ENCODE measurements at places on chromosomes 16 and 17.

DNA sequence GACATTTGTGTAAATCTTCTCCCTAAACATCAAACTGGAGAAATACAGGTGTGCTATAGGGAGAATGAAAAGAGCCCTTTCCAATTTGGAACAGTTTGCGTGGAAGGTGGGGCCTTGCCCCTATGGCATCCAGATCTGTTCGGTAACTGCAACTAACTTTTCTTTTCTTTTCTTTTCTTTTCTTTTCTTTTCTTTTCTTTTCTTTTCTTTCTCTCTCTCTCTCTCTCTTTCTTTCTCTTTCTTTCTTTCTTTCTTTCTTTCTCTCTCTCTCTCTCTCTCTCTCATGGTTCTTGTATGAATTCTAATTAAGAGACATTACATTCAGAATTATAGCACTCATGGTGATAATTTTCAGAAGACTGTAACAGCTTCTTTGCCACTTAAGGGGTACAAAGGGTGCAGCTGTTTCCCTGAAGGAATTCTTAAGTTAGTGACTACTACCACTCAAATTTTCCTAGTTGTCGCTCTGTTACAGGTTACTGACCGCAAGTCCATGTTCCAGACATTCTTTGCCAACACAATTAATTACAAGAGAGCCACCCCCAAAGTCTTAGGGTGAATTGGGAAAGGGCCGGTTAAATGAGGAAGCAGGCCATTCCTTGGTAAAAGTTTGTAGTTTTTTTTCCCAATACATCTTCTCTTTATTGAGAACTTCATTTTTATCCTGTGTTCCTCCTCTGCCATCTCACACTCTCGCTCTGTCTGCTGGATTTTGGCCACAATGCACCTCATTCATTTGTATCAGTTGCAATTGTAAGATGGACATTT is 69.8 kb downstream of the KSR1 start:
- no peak for DNase-seq

DNA sequence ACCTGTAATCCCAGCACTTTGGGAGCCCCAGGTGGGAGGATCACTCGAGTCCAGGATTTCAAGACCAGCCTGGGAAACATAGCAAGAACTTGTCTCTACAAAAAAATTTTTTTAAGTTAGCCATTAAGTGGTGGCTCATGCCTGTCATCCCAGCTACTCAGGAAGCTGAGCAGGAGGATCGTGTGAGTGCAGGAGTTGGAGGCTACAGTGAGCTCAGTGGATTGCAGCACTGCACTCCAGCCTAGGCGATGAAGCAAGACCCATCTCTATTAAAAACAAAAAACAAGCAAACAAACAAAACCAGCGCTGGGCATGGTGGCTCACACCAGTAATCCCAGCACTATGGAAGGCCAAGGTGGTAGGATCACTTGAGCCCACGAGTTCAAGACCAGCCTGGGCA is 38.0 kb downstream of the HEATR3 start:
- no peak for DNase-seq

- no peak for DNase-seq
These were observed 2.7 kb upstream of the CEMP1 start for GRCh38 chr16:2533912-2534311.

DNA sequence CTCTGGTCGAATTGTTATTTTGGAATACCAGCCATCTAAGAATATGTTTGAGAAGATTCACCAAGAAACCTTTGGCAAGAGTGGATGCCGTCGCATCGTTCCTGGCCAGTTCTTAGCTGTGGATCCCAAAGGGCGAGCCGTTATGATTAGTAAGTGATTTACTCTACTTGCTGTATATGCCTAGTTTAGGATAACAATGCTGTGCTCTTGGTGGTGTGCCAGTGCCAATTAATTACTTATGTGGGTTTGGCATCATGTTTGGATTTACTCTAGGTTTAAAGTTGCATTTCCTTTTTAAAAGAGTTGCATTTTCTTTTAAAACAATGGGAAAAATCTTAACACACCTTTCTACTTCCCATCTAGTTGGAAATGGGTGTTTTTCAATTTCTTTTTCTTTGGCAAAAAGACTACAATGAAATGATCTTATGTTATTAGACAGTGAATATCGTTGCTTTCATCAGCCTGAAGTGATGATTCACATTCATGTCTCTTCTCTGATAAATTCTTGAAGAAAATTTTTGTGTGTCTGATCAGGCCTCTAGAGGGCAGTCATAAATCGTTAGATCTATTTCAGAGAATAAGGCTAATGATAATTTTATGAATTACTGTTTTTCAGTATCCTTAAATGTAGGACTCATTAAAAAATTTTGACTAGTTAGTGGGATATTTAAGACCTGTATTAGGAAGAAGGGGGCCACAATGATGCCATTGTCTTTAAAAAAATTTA is 5.6 kb downstream of the SF3B3 start:
- peak; percentile 46 for DNase-seq

DNA sequence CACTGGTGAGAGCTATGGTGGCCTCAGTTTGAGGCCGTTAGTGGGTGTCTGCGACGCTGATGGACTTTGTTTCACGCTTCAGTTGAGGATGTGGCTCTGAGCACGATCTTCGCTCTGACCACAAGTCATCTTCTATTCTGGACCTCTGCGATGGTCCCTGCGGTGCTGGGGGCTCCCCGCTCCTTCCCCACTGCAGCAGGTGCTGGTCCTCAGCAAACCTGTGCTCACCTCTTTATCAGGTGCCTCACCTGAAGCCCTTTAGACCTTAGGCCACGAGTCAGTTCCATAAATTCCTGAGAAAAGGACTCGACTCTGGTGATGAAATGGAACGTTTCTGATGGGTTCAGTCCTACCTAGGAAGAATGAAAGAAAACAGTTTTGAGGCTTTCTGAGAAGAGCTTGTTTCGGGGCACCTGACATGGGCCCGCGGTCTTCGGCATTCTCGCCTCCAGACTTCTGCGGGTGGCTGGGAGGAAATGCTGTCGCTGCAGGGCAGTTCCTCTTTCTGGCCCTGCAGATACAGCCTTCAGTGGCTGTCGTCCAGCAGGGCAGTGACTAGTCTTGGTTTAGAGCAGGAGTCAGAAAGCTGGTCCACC is 4.7 kb downstream of the KCTD5 start:
- DNase-seq = no peak

DNA sequence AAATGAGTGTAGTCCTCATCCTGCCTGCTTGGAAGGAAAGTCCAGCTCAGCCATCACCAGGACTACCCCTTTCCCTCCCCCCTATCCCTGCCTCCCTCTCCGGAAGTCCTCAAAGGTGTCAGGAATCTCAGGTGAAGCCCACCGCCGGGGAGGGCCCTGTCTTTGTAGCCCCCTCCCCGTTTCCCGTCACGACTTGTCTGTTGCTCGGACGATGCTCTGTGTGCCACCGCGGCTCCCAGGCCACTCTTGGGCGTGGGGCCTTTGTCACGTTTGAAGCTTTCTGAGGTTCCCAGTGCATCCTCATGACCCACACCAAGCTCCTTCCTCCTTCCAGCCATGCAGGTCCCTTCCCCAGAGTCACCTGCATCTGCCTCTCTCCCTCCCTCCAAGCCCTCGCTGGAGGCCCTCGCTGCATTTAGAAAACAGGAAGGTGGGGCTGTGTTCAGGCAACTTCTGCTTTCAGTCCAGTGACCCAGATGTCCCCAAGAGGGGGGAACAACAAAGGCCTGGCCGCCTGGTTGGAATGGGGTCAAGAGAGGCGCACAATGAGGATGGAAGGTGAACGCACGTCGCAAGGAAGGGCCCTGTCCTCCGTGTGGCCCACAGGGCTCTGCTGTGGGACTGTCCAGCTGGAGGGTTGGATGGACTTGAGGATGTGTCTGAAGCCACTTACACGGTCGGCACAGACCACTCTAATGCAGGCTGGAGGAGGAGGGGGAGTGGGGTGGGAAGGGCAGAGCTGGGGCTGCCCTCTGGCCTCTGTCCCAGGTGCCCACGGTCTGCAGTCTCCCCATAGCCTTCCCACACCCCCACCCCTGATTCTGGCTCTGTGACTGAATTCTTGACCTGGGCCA is 59.9 kb downstream of the OR1D5 start:
- no peak for DNase-seq

DNA sequence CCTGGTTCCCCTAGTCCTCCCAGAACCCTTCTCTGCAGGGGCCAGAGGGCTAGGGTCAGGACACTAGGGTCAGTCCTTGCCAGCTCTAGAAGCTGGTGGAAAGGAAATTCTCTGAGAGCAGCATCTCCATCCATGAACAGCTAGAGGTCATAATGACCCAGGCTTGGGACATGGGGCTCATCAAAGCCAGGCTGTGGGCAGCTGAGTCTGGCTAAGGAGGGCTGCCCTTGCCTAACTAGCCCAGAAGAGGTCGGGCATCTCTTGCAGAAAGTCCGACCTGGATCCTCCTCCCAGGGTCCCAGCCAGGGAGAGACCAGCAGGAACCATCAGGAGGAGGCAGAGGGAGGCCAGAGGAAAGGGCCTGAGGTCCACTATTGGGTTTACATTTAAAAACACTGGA is 4.3 kb downstream of the MPO start:
- DNase-seq = no peak

DNA sequence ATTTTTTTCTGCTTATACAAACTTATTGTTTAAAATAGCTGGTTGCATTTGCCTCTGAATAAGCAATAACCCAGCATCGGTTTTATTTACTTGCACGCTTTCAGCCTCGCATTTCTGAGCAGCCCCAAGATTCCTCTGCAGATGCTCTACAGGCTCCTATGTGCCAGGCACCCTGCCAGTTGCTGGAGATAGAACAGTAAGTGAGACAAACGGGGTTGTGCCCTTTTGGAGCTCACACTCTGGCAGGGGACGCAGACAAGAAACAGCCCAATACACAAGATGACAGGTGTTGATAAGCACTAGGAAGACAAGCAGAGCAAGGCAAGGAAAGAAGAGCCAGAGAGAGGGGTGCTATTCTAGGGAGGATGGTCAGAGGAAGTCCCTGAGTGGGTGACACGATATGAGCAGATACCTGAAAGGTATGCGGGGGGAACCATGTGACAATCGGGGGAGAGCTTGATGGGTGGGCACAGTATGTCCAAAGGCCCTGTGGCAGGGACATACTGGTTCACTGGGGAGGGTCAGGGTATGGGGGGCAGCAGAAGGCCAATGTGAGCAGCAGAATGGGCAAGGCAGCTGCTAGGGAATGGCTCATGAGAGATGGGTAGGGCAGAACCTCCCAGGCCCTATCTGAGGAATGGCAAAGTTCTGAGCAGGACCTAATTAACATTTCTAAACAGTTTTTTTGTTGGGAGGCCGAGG is 18.7 kb upstream of the ADORA2B start:
- no peak for DNase-seq

DNA sequence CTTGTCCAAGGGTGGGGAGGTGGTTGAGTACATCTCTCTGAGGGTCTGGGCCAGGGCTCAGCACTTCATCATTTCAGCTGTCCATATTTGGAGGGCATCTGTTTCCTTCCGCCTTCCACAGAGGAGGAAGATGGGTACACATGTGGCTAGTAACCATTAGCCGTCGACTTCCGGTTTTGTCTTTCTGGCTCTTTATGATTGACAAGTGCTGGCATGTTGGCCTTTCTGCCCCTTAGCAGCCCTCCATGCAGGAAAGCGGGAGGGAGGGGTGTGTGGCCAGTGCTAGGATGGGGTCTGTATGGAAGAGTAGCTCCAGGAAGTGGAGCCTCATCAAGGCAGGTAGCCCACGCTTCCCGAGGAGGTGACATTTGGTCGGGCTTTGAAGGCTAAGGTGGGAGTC is 69.6 kb downstream of the RAI1 start:
- DNase-seq = no peak

- no peak for DNase-seq
These were observed at the start of gene NKD1 for GRCh38 chr16:50548125-50548908. Gene NKD1 (plus strand): TSS chr16:50548396. CDS start chr16:50548554, 158 bp downstream.

DNA sequence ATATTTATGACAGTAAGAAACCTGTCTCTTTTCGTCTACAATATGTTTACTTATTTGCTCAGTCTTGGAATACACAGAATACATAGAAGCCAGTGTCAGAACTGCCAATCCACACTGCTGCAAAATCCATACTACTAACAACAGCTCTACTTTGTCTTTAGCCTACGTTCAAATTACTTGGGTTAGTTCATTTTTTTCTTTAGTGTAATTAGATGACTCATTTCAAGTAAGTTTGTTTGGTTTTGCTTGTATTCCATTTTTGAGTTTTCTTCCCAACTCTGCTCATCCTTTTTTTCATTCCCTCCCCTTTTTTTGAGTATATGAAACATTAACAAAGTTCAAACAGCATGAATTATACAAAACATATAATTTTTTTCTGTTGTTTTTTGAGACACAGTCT is 16.9 kb downstream of the CMC2 start:
- DNase-seq = no peak

DNA sequence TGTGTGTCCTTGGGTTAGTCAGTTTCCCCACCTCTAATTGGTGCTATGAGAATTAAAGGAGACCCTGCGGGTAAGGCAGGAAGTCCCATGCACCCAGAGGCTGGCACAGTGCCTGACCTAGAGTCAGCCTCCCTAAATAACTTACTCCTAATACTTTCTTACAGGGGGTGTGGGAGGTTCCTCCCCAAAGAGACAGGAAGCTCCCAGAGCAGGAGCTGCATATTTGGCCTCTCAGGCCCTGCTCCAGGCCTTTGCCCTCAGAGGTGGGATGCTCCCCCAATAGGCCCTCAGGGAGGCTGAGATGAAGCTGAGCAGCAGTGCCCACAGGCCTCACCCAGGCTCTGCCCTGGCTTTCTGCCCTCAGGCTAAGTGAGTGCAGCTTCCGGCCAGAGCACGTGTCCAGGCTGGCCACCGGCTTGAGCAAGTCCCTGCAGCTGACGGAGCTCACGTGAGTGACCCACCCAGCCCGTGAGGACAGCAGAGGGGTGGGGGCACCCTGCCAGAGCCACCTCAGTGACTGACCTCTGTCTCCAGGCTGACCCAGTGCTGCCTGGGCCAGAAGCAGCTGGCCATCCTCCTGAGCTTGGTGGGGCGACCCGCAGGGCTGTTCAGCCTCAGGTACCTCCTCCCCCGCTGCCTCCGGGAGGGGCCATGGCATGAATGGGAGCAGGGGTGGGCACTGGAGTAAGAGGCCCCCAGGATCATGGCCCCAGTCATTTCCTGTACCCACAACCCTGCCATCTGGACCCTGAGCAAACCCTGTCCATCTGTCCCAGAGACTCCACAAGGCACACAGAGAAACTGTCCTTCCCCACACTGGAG is 31.1 kb upstream of the CPNE2 start:
- DNase-seq = peak; percentile 44

DNA sequence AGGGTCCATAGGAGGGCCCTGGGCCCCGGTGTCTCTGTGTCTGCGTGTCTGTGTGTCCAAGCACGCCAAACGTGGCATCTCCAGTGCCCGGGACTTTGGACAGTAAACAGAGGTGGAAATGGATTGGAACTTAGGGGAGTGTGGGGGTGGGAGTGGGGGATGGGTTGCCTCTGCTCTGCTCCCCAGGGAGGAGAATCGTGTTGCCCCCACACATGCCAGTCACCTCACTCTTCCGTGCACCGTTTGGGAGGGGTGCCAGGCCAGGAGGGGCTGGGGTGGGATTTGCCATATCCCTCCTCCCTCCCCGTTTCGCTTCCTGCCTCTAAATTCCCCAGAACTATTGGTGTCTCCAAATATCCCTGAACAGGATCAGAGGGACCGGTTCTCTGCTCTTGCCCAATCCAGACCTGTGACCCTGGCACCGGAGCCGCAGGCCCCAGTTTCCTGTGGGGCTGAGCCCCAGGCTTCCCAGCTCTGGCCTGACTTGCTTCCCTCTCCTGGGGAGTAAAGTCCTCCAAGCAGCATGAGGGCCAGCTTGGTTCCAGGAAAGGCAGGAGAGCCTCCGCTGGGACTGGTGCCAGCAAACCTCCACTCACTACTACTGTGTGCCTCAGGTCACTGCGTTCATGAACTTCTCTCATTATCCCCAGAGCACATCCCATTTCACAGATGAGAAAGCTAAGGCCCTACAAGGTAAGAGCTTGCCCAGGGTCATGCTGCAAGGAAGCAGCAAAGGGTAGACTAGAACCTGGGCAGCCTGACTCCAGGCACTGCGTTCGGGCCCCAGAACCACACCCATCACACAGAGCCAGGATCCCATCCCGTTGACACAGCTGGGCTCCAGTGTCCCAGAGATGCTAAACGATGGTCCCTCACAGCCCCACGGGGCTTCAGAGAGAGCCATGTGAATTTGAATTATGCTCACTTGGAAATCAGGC is at the start of gene ASGR1:
Gene ASGR1 (minus strand): TSS at position 54 of the 938 bp plus-strand sequence. CDS start 807 bp downstream, outside the sequence.
- no peak for DNase-seq

Data from AG09319 (cell line).